ENCODE measurements at places on chromosomes 16 and 17.

- no peak for DNase-seq
Observed at GRCh38 chr16:31079342-31079944, 5.2 kb downstream of the ZNF646 start.

GRCh38 chr17:973053-973452 is 6.5 kb downstream of the NXN start:
- peak; percentile 46 for DNase-seq

DNA sequence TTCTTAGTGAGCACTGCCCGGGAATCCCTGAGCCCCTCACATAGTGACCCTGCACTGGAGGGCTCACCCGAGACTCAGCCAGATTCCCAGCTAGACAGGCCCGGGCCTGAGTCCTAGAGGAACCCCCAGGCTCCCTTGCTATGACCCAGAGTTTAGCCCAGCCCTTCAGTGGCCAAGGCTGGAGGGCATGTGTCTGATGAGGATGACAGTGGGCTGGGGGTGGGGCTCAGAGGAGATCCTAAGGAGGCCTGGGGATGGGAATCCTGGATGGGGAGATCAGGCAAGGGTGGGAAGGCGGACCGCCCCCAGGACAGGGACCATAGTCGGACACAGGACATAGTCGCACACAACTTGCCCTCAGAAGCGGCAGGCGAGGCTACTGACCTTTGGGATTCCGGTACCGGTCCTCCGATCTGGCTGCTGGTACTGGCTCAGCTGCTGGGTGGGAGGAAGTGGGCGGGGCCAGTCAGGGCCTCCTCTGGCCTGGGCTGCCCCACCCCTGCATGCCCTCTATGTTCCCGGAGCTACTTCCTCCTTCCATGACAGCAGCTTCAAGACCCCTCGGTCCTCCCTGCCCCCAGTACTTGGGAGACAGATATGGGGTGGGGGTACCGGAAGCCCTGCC is 1.1 kb downstream of the CD79B start:
- peak; percentile 58 for DNase-seq

DNA sequence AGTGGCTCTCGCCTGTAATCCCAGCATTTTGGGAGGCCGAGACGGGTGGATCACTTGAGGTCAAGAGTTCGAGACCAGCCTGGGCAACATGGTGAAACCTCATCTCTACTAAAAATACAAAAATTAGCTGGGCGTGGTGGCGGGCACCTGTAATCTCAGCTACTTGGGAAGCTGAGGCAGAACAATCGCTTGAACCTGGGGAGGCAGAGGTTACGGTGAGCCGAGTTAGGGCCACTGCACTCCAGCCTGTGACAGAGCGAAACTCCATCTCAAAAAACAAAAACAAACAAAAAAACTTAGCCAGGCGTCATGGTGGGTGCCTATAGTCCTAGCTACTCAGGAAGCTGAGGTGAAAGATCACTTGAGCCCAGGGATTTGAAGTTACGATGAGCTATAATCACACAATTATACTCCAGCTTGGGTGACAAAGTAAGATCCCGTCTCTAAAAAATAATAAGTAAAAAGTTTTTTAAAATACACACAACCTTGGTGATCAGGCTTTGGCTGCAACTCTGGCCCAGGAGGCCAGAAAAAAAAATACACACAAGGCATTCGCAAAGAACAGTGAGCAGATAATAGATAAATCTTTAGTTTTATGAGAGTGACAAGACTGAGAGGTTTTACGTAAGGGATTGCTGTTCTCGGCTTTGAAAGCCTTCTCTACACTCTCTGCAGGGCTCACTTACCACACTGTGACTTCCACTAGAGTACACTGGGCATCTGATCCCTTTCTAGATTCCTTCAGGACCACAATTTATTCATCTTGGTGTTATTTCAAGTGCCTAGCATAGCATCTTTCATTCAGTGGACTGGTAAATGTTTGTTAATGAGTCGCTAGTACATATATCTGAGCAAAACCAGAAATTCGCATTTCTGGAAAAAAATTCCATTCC is 5.9 kb downstream of the GSPT1 start:
- DNase-seq, result no peak

DNA sequence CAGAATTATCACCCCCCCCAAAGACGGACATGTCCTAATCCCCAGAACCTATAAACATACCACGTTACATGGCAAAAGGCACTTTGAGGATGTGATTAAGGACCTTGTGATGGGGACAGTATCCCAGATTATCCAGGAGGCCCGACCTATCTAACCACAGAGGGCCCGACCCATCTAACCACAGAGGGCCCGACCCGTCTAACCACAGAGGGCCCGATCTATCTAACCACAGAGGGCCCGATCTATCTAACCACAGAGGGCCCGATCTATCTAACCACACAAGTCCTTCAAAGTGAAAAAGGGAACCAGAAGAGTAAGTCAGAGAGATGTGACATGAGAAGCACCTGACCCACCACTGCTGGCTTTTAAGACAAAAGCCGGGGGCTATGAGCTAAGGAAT is 56.8 kb downstream of the ANKFY1 start:
- DNase-seq, result no peak

DNA sequence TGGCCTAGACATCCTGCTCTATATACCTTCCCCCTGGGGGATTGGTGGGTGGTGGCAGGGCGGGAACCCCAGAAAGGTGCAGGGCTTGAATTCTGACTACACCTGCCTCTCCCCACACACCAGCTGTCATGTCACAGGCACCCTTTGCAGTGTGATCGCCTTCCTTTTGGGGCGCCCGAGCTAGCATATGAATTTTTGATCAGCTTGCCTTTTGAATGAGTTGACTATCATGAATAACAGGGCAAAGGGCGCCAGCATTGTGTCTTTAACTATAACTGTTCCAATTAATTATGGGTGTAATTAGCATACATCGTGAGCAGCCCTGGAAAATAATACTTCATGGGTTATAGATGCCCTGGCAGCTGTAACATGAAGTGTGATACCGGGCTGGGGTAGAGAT is 72.7 kb downstream of the CYLD start:
- DNase-seq, result no peak

DNA sequence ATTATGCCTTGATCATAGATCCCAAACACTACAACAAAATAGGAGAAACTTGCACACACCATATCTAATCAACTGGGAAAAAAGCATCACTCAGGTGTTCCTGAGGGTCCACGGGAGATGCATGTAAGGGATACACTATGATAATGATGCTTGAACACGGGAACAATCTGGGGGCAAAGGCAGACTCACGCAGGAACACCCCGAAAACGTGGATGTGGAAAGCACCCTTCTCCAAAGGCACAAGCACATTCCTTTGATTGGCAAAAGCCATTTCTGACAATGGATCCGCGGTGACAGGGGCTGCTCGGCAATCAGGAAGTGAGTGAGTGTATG is 1.3 kb downstream of the ZNF652 start:
- no peak for DNase-seq

DNA sequence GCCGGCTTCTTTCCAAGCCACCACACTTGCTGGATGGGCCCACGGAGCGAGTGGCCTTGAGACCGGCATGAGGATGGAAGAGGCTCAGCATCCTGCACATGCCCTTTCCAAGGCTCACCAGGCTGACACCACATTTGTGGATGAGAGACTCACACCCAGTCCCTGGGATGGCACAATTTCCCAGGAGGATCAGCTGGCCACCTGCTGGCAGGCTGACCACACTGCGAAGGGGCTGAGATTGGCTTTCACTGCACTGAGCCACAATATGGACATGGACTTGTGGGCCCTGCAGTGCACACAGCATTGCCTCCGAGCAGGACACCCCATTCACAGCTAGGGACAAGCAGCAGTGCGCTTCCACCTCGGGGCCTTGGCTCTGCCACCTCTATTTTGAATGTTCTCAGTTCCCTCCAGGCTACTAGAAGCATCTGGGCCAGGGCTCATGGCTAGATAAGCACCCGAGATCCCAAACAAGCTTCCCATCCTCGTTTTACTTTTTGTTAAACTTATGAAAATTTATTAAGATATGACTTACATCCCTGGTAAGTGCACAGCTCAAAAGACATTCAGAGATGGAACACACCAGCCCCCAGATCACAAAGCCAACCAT is 25.3 kb upstream of the KSR1 start:
- DNase-seq, result peak; percentile 62

- no peak for DNase-seq
Observed at GRCh38 chr17:57511475-57512123, 233.5 kb downstream of the CCDC182 start.

GRCh38 chr16:8571061-8571596 is 19.2 kb downstream of the TMEM114 start:
- no peak for DNase-seq

DNA sequence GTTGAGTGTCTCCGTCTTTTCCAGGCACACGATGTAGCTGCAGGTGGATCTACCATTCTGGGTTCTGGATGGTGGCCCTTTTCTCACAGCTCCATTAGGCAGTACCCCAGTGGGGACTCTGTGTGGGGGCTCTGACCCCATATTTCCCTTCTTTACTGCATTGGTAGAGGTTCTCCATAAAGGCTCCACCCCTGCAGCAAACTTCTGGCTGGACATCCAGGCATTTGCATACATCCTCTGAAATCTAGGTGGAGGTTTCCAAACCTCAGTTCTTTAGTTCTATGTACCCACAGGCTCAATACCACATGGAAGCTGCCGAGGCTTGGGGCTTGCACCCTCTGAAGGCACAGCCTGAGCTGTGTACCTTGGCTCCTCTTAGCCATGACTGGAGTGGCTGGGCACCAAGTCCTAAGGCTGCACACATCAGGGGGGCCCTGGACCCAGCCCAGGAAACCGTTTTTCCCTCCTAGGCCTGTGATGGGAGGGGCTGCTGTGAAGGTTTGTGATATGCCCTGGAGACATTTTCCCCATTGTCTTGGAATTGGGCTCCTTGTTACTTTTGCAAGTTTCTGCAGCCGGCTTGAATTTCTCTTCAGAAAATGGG is 14.0 kb downstream of the ABCC1 start:
- DNase-seq, result no peak

- DNase-seq, result no peak
Observed at GRCh38 chr16:47631131-47631530, 170.0 kb downstream of the PHKB start.

GRCh38 chr17:76408037-76408849 is 23.8 kb downstream of the SPHK1 start:
- peak; percentile 82 for DNase-seq

GRCh38 chr17:59154721-59155438 is at the start of gene SKA2:
TSS of gene SKA2 (minus strand) at chr17:59155186. CDS start at chr17:59155163, 23 bp downstream.
- DNase-seq, result peak; percentile 97

DNA sequence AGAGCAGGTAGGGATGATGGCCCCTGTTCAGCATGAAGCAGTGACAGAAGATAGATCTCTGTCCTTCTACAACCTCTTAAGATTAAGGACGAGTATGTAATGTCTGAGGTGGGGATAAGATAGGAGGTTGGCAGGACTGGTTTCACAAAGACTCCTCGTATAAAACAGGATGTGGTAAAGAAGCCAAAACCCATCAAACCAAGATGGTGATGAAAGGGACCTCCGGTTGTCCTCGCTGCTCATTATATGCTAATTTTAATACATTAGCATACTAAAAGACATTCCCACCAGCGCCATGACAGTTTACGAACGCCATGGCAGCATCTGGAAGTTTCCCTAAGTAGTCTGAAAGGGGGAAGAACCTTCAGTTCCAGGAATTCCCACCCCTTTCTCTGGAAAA is 27.3 kb downstream of the MIS12 start:
- no peak for DNase-seq

DNA sequence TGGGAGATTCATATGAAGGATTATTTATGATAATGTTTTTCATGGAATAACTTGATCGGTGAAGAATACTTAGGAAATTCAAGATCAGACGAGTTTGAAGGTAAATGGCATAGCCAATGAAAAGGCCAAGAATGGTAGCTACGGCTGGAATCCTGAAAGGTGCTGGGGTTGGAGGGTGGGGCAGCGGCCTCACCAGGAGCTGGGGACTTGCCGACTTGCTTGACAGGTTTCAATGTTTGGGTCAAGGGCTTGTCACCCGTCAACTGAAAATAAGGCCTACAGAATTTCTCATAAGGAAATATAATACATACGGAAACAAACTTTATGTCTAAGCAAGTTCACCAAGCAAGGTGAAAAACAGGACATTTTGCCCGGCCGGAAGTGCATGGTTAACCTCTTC is 9.9 kb downstream of the CRYM start:
- no peak for DNase-seq

GRCh38 chr17:78682363-78682762 is 99.7 kb downstream of the CYTH1 start:
- DNase-seq, result no peak

GRCh38 chr16:64982581-64982980 is 139.3 kb downstream of the CDH11 start:
- DNase-seq, result no peak

DNA sequence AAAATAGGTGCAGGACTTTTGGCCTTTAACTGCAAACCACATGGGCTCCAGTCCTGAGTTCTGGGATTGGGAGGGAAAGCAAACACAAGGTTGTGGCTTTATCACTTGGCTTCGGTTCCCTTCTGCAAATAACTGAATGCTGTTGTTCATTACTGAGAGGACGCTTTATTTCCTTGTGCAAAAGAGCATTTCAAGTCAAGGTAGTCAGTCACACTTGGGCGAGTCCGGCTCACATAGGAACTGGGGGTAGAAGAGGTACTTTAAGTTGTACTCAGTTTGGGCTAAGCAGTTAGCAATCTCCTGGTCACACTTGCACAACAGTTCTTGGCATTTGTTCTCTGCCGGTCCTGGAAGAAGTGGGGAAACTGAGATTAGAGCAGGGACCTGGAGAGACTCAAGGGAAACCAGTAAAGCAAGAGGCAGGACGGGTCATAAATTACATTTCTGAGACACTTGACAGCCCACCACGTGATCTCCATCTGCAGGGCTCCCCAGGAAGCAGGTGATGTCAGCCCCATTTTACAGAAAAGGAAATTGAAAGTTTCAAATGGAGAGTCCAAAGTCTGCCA is 21.6 kb downstream of the PLA2G10 start:
- no peak for DNase-seq

DNA sequence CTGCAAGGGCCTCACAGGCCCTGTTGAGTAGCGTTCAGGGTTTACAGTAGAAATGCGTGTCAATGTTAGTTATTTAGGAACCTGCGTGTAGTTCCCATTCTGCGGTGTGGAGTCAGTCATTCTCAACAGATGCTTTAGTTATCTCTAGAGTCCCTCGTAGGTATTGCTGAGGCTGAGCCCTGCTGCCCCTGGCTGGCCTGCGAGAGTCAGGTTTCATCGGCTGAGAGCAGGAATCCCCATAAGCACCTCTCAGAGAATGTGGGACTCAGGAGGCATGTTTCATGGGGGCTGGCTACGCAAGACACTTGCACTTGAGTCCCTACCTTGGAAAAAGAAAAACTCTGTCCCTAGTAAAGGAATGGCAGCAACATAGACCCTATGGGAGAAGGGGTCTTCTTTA is 347.5 kb upstream of the ASIC2 start:
- DNase-seq, result peak; percentile 42

DNA sequence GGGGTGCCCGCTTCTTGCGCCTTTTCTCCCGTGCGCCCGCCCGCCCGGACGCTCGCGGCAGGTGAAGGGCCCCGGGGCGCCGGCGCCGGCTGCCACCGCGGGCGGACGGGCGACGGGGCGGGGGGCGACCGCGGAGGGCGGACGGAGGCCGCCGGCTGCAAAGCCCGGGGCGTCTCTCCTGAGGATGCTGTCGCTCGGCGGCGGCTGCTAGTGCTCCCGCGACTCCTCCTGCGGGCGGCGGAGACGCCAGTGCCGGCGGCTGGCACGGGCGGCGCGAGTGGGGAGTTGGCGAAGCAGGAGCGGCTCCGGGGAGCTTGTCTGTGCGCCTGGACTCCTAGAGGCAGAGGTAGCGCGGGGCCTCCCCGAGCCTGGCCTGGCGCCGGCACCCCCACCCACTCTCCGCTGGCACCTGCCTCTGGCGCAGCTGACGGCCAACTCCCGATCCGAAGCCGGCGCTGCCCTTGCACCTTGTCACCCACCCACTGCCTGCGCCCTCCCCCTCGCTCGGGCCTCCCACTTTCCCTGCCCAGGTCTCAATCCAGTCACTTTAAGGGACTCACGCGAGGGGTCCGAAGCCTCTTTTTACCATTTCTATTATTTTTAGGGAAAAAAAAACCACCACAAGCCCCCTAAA is at the start of gene FAM20A:
Gene FAM20A, minus strand, starts transcription at position 437 of the 634 bp plus-strand sequence. CDS start 701 bp downstream, outside the sequence.
- peak; percentile 45 for DNase-seq

All from WTC11 (cell line).